OCI-LY7 (cell line): ENCODE measurements at places on chromosomes 1 and 21. TPM values are rescaled to one million over a fixed set of nuclear protein-coding genes. Genes with fewer than 3 reads are reported as not detected.

- no peak for DNase-seq
Measured at GRCh38 chr1:24263211-24263610, 55.9 kb upstream of the GRHL3 start.

Gene LRRC53
- total RNA-seq: not detected in 2 replicates

Gene AGO4
- total RNA-seq: 18.6 and 22.3 TPM in 2 replicates

Gene KRTAP13-4
- not detected in 2 replicates for total RNA-seq

- peak; percentile 72 for DNase-seq
Measured at GRCh38 chr1:40032240-40032891, 8.2 kb upstream of the CAP1 start.

GRCh38 chr21:17660862-17661261 is 48.2 kb upstream of the BTG3 start:
- no peak for DNase-seq

Gene MAP1LC3C
- not detected in 2 replicates for total RNA-seq

DNA sequence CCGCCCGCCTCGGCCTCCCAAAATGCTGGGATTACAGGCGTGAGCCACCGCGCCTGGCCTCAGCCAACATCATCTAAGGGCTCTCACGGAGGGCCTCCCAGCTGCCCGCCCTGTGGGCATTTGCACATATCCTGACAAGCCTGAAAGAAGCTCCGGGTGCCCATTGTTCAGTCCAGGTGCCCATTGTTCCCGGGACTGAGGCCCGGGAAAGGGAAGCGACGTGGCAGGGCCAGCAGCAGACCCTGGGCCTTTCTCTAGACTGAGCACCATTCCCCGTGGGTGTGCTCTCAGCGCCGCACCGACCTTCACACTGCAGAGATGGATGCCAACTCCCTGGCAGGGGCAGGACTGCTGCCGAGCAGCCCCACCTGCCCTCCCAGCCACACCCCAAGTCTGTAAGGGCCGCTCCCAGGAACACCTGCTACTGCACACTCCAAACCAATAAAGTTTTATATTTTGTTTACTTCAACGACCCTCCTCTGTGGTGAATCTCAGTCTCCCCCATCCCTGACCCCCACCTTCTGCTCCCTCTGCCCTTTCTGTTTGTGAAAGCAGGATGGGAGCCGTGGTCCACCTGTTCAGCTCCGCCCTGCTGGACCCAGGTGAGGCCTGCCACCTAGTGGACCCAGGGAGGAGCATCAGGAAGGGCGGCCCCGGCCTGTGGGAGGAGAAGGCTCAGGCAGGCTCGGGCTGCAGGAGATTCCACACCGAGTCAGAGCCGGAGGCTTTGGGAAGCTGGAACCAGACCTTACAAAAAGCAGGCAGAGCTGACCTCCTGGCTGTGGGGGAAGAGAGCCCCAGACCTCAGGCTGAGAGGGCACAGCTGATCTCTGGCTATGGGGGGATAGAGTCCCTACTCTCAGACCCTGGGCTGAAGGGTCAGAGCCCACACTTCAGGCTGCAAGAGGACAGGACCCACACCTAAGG is 1.1 kb upstream of the TMEM82 start:
- peak; percentile 81 for DNase-seq

GRCh38 chr1:198167436-198167934 is 10.7 kb downstream of the NEK7 start:
- peak; percentile 33 for DNase-seq

Gene ACOT11
- total RNA-seq: 0.33 TPM in 1 of 2 replicates, not detected in the other

- no peak for DNase-seq
Measured at GRCh38 chr1:49841767-49842166, 182.0 kb downstream of the AGBL4 start.

- DNase-seq: no peak
Measured at GRCh38 chr1:215188302-215188950, 105.9 kb downstream of the KCNK2 start.

DNA sequence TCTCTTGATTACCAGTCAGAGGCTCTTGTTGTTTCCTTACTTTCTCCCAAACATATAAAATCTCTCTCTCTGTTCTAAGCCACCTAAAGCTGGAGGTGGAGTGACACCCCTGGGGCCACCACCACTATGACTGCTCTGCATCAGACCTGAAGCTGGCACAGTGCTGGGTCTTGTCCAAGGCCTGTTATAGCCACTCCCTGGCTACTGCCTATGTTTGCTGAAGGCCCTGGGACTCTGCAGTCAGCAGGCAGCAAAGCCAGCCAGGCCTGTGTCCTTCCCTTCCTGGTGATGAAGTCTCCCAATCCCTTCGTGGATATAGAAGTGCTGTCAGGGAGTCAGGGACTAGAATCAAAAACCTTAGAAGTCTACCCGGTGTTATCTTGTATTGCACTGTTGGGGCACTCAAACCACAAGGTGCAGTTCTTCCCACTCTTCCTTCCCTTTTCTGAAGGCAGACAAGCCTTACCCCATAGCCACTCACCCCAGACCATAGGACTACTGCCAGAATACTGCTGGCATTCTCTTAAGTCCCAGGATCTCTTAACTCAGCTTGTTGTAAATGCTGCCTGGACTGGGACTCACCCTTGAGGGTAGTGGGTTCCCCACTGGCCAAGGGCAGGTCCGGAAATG is 103.1 kb downstream of the RPS6KC1 start:
- no peak for DNase-seq

- DNase-seq: no peak
Measured at GRCh38 chr1:162212713-162213112, 143.2 kb downstream of the NOS1AP start.

DNA sequence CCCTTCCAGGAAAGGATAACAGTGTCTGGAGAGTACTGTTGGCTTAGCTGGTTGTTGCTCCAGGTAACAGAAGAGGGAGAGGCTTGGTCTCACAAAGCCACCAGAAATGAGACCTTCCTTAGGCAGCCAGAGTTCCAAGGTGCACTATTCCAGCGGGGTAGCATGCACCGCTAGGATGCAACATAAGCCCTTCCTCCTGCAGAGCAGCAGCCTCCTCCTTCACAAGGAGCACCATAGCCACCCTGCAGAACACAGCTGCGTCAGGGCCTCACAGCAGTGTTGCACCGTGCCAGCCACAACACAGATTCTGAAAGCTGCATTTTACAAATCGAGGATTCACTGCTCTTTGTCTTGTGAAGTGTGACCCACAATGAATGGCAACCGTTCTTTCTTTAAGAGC is 142.0 kb downstream of the CLIC6 start:
- DNase-seq: no peak

Gene LIPI
- not detected in 2 replicates for total RNA-seq

Gene AGT
- not detected in 2 replicates for total RNA-seq

Gene ZNHIT6
- total RNA-seq: 20.4 and 24.5 TPM in 2 replicates

DNA sequence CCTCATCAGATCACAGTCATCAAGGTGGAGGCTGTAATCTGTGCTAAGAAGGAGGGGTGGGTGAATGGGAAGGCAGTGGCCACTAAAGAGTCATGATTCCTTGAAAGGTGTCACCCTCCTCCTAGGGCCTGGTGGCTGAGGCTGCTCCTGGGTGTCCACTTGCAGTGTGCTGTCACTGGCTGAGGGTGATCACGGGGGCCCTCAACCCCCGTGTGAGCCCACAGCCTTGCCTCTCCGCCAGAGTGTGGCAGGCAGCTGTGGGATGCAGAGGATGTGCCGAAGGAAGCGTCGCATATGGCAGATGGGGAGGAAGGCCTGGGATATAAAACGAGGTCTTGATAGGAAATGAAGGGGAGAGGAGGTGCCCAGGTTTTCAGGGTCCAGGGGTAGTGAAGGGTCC is 476.5 kb downstream of the PTPRU start:
- DNase-seq: no peak

Gene CFHR4
- not detected in 2 replicates for total RNA-seq

Gene NEGR1
- total RNA-seq: not detected in 2 replicates

Gene SH2D2A
- total RNA-seq: 2.1 and 2.2 TPM in 2 replicates

GRCh38 chr1:163082971-163083370 is 13.8 kb downstream of the RGS4 start:
- DNase-seq: no peak

Gene CASZ1
- 3.9 and 4.9 TPM in 2 replicates for total RNA-seq

- DNase-seq: peak; percentile 34
Measured at GRCh38 chr1:40038697-40039096, 1.8 kb upstream of the CAP1 start.

GRCh38 chr1:32525053-32525452 is 14.2 kb upstream of the ZBTB8A start:
- DNase-seq: no peak

DNA sequence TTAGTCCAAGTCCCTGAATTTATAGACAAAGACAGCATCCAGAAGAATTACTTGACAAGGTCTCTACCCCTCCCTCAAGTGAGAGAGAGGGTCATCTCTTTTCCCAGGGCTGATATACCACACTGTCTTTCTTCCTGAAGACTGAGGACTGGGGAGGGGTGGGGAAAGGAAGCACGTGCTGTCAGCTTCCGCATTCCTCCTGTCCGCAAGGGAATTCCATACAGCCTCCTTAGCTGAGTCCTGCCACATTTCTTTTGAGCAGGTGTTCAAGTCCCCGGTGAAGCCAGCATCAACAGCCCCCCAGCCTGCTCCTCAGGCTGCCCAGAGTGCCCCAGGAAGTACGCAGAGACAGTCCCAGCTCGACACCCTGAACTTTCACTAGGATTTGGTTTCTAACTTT is 34.2 kb downstream of the PCAT6 start:
- no peak for DNase-seq

Gene AKT3
- total RNA-seq: 0.07 and 0.29 TPM in 2 replicates

DNA sequence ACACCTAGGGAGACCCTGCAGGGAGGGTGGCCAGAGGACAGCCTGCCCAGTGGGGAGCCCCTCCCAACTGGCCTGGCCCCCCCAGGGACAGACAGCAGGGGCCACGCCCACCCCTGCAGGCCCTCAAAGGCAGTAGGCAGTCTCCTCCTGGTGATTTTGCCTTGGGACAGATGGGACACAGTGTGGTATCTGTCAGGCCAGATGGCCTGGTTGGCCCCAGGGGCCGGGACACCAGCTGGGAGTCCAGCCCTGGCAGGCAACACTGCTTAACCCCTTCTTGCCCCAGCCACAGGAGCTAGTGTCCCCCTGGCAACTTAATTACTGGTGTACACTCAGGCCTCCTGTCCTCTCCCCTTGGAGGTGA is 17.8 kb downstream of the IFFO2 start:
- no peak for DNase-seq

GRCh38 chr1:219761208-219761860 is 148.4 kb upstream of the ZC3H11B start:
- no peak for DNase-seq

Gene LDLRAD1
- total RNA-seq: not detected in 2 replicates

GRCh38 chr1:46527474-46528296 is 23.8 kb downstream of the KNCN start:
- DNase-seq: peak; percentile 67

- DNase-seq: no peak
Measured at GRCh38 chr21:24046829-24047443, 1560.3 kb downstream of the MRPL39 start.

Gene ETNK2
- total RNA-seq: 1.9 and 2.4 TPM in 2 replicates

- DNase-seq: no peak
Measured at GRCh38 chr1:78132174-78132947, 86.6 kb downstream of the GIPC2 start.

DNA sequence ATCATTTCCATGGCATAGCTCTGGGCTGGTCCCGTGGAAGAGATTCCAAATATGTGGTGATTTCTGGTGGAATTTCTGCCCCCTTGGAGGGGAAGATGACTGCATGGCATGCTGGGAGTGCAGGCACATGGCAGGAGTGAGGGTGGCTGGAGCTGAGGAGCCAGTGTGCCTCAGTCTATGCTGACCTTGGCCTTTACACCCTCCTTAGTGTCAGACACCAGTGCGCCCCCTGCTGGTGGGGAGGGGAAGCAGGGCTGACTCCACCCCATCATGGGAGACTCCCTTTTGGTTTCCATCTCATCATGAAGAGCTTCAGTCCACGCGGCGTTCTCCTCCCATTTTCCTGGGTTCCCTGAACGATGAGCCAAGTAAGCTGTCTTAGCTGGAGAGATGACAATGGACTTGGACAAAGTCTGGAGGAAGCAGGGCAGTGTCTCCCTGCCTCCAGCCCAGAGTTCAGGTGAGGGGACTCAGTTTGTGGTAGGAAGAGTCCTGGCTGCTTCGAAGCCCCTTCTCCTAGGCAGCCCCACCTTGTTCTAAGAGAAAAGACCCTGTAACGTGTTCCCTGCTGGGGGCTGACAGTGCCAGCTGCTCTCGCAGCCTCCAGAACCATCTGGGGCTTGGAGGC is 10.3 kb downstream of the ALX3 start:
- peak; percentile 62 for DNase-seq

GRCh38 chr1:78678324-78678723 is 28.7 kb downstream of the IFI44 start:
- no peak for DNase-seq

DNA sequence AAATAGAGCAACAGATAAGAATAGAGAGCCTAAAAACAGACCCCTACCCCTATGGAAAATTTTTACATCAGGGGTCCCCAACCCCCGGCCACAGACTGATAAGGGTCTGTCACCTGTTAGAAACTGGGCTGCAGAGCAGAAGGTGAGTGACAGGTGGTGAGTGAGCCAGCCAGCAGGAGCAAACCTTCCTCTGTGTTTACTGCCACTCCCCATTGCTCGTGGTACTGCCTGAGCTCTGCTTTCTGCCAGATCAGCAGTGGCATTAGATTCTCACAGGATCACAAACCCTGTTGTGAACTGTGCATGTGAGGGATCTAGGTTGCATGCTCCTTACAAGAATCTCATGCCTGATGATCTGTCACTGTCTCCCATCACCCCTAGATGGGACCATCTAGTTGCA is 174.1 kb downstream of the FOXD2 start:
- no peak for DNase-seq

Gene TMIGD3
- total RNA-seq: not detected in 2 replicates

DNA sequence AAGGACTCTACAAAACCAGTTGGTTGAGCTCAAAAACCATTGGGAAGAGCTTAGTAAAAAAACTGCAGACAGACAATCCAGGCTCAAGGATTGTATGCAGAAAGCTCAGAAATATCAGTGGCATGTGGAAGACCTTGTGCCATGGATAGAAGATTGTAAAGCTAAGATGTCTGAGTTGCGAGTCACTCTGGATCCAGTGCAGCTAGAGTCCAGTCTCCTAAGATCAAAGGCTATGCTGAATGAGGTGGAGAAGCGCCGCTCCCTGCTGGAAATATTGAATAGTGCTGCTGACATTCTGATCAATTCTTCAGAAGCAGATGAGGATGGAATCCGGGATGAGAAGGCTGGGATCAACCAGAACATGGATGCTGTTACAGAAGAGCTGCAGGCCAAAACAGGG is 104.0 kb upstream of the BMP8A start:
- DNase-seq: no peak

DNA sequence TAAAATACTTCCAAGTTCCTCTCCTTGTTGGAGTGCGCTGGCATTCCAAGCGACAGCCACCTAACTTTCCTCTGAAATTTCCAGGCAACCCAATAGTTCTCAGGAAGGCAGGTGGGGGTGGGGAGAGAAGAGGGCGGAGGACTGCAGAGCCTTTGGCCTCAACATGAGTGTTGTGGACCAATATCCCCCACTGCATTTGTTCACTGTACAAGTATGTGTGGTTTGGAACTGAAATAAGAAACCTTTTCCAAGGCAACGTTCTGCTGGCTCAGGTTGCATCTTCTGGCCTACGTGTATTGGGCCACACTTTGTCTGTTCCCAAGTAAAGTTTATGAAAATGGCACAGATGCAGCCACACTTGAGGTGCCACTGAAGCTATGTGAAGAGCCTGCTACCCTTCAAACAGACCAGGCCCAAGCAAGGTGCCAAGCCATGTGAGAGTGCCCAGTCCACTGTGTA is 153.4 kb downstream of the DHRS3 start:
- DNase-seq: no peak

Gene CYP4X1
- total RNA-seq: not detected in 2 replicates

GRCh38 chr1:201143726-201144635 is 10.3 kb downstream of the TMEM9 start:
- DNase-seq: no peak
